ENCODE measurements at places on chromosomes 4 and X.

DNA sequence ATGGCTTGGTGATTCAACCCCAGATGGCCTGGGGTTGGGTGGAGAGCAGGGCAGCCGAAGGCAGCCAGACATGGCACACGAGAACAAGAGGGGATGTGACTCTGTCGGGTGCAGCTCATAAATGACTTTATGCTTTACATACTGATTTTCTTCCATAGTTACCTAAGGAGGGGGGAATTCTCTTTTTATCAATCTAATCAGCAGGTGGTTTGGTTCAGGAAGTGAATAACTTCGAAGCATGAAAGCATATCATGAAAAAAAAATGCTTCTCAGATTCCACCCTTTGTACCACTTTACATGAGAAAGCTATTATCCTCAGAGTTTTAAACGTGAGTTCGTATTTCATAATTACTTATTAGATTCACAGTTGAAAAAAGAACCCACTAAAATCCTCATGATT is 908.9 kb upstream of the LCORL start:
- DNase-seq: no peak

GRCh38 chrX:8720136-8720535 is 11.8 kb downstream of the ANOS1 start:
- DNase-seq: no peak

GRCh38 chrX:38220415-38221390 is at the start of gene SRPX:
SRPX (minus strand) TSS chrX:38220871; CDS start chrX:38220792, 79 bp downstream.
- DNase-seq: no peak

- no peak for DNase-seq
Measured at GRCh38 chr4:152997288-152997687, 61.2 kb downstream of the FHDC1 start.

GRCh38 chrX:15504661-15505060 is 4.1 kb downstream of the BMX start:
- no peak for DNase-seq

GRCh38 chr4:176443117-176443516 is 123.4 kb downstream of the SPCS3 start:
- no peak for DNase-seq

- DNase-seq: no peak
Measured at GRCh38 chrX:14173873-14174272, 144.2 kb upstream of the GEMIN8 start.

DNA sequence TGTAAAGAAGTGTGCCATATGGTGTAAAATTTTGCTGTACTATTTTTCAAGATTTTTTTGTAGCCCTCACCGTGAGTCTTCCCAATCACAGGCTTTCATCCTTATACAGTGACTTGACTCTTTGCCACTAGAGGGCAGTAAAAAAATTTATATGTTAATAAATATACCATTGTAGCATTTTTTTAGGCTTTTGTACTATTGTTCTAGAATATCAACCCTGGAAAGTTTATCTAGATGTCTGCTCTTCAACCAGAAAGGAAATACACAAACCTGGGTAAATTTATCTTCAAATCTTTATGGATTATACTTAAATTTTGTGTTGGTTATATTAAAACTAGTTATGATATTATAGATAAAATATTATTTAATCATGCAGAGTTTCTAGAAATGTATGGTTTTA is 235.3 kb downstream of the TENM3 start:
- DNase-seq: no peak
